ENCODE measurements at places on chromosomes 16 and 17.

DNA sequence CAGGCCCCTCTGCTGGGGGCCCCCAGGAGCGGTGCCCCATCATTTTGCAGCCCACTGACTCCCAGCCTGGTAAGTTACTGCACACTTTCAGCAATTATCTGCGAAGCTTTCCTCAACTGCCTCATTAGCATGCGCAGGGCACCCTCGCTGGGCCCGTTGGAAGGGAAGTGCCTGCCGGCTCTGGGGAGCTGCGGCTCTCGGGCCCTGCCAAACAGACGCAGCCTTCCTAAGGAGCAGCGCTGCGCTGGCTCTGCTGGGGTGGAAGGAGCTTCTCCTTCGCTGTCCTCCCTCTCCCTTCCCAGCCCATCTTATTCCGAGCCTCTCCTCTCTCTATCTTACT is 71.0 kb downstream of the RBBP6 start:
- no peak for DNase-seq

GRCh38 chr17:74552037-74552436 is 6.1 kb upstream of the CD300C start:
- no peak for DNase-seq

DNA sequence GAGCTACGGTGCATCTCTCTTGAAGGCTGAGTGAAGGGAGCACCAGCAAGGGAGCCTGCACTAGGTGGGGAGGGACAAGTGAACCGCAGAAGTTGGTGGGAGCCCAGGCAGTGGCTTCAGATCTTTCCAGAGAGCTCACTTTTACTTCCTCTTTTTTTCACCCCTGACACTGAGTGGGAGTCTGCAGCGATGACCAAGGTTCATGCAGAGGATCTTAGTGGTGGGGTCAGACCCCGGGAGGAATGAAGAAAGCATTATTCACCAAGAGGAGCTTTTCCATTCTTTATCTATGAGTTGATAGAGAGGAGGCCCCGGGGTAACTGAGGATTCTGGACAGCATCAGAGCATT is 3.0 kb upstream of the CCL2 start:
- no peak for DNase-seq

DNA sequence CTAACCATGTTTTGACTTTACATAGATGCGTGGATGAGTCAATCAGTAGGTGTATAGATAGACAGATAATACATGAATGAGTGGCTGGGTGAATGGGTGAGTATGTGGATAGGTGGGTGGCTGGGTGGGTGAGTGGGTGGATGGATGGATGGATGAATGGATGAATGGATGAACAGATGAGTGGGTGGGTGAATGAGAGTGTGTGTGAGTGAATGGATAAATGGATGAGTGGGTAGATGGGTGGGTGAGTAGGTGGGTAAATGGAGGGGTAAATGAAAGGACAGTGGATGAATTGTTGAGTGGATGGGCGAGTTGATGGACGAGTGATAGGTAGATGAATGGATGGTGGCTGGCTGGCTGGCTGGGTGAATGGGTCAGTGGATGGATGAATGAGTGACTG is 23.2 kb downstream of the C16orf95 start:
- no peak for DNase-seq

DNA sequence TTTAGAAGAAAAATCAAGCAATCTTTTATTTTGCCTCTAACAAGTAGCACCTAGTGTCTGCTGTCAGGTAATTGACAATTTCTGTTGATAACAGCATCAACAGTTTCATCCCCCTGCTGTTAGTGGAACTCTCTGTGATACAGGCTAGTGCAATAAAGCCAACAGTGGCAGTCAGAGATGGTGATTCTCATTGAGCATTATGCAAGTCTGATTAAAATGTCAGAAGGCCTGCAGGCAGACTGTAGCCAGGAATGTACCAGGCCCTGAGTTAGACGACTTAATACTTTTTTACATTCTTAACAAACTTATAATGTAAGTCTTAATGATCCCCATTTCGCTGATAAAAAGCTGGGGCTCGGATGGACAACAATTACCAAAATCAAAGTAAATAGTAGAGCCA is 14.6 kb downstream of the CYLD start:
- DNase-seq, result no peak

- DNase-seq, result no peak
Observed at GRCh38 chr17:65143889-65144604, 6.9 kb downstream of the RGS9 start.

Data from DMS 273 treated with DMSO at 0.1 percent for 48 hours (cell line).